ENCODE measurements at places on chromosomes 13 and 19.

DNA sequence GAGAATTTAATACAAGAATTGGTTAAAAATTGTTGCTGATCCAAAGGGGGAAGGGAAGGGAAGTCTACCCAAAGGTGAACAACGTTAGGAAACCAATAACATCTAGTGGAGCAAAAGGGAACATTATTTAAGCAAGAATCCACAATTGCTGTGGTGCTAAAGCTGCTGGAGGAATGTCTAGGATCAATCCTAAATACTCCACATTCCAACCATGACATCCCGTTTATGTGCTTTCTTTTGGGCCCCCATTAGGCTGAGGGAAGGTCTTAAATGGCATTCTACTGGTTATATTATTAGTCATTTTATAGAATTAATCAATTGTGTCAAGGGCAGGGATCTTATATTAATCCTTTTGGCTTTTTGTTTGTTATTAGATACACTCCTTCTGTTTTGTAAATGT lies 39.9 kb upstream of the VWA8 start:
- DNase-seq = no peak

GRCh38 chr19:12544401-12544876 lies 6.8 kb downstream of the ZNF564 start:
- DNase-seq = no peak

GRCh38 chr13:76542176-76542575 lies 344.0 kb downstream of the KCTD12 start:
- DNase-seq = no peak

GRCh38 chr13:92838786-92839185 lies 387.8 kb upstream of the GPC6 start:
- DNase-seq = peak; percentile 13

DNA sequence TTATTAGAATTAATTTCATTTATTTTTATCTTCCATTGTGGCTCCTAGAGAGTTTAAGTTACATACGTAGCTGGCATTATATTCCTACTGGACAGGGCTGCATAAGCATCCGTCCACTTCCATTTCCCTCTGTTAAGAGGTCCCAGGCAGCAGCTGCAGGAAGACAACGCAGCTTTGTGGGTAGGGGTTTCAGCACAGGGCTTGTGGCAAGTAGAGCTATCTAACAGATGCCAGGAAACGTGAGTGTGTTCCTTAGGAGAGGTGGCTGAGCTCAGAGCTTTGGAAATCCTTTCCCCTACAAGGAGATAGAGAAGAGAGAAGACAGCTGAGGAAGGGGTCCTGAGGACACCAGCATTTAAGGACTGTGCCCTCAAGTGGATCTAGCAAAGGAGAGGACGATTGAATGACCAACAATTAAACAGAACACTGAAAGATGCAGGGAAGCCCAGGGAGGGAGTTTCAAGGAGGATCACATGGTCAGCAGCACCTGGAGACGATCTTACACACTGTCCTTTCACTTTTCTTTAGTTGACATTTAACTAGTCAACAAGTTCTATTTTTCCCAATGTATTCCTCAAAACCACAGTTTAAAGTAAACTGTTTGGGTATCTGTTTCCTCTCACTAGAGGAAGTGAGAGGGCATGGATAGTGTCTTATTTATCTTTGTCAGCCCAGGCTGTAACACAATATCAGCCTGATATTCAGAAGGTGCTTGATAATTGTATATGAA lies 2.3 kb upstream of the N4BP2L1 start:
- DNase-seq = no peak

- DNase-seq = no peak
Measured at GRCh38 chr13:103948426-103948825, 882.2 kb upstream of the SLC10A2 start.

- no peak for DNase-seq
Measured at GRCh38 chr13:36520111-36520510, 87.8 kb downstream of the CCNA1 start.

DNA sequence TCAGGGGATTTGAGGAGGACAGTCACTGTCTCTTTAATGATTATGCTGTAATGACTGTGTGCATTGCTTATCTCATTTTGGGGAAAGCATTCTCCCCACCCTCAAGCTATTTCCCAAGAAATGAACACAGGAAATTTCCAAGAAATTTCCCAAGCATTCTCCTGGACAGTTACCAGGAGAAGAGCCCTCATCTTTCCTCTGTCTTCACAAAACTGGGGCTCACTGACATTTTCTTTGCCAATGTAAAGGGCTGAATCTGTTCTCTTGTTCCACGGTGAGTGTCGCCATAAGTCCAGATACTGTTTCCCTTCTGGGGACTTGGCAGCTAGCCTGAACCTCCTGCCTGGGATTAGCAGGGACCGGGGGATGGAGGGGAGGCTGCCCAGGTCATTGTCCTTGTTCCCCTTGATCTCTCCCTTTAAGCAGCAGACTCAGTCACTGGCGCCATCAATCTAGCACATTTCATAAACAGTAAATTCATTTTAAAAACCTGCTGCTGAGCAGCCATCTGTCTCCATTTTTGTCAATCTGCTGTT lies 172.8 kb downstream of the DNAJC15 start:
- no peak for DNase-seq

DNA sequence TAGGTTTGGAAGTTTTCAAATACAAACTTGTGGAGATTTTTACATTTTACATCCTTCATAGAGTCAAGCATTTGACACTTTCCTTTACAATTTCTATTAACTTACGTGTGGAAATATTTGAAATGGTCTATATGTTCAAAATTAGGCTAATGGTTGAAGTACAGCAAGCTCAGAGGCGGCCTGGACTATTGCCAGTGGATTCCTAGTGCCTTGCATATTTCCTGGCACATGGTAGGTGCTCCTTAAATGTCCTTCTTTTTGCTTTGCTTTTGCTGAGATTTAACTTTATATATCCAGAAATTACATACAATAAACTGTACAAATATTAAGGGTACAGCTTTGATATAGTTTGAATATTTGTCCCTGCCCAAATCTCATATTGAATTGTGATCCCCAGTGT lies 93.9 kb downstream of the UBL3 start:
- DNase-seq = no peak

DNA sequence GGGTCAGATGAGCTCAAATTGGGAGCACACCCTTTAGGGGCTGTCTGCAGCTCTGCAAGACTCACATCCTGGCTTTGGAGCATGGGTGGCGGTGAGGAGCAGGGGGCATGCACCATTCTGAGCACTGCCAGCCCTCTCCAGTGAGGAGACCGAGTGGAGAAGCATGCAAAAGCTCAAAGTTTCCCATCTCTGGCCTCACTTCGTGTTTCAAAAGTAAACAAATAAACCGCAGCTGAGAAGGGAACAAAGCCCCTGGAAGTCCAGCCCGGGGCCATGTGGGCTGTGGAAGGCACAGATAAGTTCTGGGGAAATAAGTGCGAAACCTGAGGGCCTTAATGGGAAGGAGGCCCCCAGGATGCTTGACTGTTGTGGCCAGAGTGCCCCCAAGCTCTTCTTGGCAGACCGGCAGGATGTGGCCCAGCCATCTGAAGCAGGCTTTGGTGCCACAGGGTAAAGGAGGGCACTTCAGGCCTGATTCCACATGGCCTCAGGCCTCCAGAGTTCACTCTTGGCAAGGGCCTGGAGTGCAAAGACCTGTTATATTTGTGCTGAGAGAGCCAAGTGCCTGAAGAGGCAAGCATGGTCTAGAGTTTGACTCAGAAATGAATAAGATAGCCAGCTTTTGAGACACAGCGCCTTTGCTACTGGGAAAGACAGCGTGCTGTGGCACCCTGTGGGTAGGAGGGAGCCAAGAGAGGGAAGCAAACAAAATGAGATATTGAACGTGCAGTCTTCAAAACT lies 1.2 kb downstream of the MEDAG start:
- no peak for DNase-seq

GRCh38 chr19:7393459-7393858 lies 44.7 kb downstream of the ARHGEF18 start:
- no peak for DNase-seq

DNA sequence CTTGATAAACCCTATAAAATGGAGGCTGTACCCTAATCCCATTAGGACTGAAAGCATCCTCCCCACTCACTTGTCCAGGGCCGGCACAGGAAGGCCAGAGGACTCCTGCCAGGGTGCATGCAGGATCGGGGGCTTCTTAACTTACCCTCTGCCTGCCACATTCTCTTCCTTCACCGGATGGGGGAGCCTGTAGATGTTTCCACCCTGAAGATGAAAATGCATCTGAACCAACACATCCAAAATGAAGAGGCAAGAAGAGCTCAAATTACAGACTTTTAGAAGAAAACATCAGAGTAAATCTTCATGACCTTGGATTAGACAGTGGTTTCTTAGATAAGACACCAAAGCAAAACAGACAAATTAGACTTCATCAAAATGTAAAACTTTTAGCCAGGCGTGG lies 25.9 kb upstream of the NAPA start:
- no peak for DNase-seq

DNA sequence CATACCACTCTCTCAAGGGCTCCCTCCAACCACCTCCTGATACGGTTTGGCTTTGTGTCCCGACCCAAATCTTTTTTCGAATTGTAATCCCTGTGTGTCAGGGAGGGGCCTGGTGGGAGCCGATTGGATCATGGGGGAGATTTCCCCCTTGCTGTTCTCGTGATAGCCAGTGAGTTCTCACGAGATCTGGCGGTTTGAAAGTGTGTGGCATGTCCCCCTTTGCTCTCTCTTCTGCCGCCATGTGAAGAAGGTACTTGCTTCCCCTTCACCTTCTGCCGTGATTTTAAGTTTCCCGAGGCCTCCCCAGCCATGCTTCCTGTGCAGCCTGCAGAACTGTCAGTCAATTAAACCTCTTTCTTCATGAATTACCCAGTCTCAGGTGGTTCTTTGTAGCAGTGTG lies 34.7 kb upstream of the SLC15A1 start:
- no peak for DNase-seq

DNA sequence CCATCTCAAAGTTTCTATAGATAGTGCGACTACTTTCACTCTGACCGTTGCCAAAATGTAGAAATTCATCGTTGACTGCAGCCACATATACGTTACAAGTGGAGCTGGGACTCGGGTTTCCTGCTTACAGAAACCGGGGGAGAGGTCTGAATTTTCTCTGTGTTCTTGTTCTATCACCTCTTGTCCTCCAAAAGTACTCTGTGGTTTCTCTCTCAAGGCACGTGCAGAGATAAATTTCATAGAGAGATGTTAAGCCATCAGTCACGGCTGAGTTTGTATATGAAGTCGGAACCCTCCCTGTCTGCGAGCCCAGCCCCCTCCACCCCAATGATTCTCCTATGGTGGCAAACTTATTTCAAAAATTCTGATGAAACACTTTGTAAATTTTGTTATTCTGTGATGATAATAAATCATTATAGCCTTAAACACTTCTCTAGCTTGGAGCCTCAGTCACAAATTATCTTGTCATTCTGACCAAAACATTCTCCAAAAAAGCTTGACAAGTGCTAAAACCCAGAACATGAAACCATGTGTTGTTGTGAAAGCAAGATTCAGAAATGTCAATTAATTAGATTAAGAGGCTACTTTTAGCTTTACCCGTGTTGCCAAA lies 87.5 kb downstream of the TSHZ3 start:
- DNase-seq = no peak

- DNase-seq = peak; percentile 6
Measured at GRCh38 chr13:21987793-21988192, 316.9 kb downstream of the FGF9 start.

DNA sequence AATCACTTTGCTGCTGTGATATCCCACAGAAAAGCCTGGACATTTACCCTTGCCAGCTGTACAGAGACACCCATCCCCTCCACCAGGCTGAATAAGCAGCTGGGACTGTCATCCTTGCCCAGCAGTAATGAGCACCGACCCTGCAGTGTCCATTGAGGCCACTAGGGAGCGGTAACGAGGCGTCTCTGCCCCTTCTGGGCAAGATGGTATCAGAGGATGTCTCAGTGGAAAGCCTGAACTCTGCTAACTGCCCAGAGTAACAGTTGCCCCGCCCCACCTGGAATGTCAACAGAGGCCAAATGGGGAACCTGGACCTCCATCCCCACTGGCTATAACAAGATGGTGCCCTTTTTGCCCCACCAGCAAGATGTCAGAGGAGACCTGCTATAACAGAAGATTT lies 22.8 kb upstream of the CEACAM20 start:
- peak; percentile 31 for DNase-seq

- DNase-seq = no peak
Measured at GRCh38 chr13:99191900-99192399, 8.7 kb upstream of the UBAC2 start.

DNA sequence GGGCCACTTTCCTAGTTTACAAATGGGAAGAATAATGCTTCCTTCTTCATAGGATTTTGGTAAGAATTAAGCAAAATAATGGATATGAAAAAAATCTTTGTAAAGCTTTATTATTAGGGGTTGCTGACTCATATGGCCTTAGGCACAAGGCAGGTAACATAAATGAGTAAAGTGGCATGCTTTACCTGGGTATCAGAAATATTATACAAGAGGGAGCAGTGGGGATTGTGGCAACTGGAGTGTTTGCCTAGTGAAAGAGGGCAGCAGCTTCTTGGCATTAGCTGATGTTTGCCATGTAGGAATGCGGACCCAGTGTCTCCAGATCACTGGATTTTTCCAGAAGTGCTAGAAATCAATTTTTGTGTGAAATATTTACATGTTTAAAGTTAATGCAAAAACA lies 19.5 kb downstream of the WDFY2 start:
- DNase-seq = no peak

- DNase-seq = no peak
Measured at GRCh38 chr13:33079960-33080359, 63.7 kb downstream of the KL start.

- no peak for DNase-seq
Measured at GRCh38 chr13:106140476-106140875, 395.0 kb downstream of the EFNB2 start.

DNA sequence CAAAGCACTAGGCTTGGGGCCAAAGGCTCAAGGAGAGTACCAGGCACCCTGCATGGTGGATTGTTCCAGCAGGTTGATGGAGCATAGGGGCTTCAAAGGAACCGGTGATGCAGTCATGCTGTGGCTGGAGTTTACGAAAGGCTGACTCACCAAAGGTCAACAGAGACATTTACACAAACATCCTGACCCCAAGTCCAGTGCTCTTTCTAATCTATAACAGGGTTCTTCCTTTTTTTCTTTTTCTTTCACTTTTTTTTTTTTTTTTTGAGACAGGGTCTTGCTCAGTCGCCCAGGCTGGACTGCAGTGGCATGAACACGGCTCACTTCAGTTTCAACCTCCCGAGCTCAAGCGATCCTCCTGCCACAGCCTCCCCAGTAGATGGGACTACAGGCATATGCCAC lies 35.6 kb upstream of the TPTE2 start:
- DNase-seq = no peak

- DNase-seq = no peak
Measured at GRCh38 chr19:45825917-45826893, 11.1 kb upstream of the RSPH6A start.

GRCh38 chr19:41701401-41702075 lies 6.9 kb upstream of the CEACAM5 start:
- DNase-seq = peak; percentile 6

DNA sequence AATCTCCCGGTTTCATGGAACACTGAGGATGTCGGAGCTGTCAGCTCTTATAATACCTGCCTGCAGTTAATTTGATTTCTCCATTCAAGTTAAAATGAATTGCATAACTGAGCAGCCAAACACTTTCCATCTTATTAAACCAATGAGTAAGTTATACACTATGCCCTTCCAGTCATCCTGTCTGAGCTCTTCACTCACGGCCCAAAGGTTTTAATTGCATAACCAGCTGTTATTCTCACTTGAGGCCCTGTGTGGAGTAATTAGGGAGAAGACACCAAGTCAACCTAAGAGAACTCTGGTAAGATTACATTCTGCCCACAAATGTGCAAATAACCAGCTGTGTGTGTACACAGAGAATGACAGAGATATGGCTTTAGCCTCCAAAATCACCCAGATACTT lies 303.5 kb downstream of the TBC1D4 start:
- no peak for DNase-seq

GRCh38 chr19:4578552-4579248 lies 19.2 kb upstream of the SEMA6B start:
- DNase-seq = no peak

- DNase-seq = no peak
Measured at GRCh38 chr13:28716511-28716910, 2.3 kb downstream of the SLC46A3 start.

Data from activated CD4-positive, alpha-beta T cell treated with anti-CD3 and anti-CD28 coated beads, Interleukin-2, Interleukin-4, amounts not matched to agents 100 ng/mL and 50 ng/mL, durations not matched to agents 16 hours and 8 hours (primary cell).